ENCODE measurements at places on chromosomes 7 and 10. TPM values are rescaled to one million over a fixed set of nuclear protein-coding genes. Genes with fewer than 3 reads are reported as not detected.

HOXA2 gene
- polyA plus RNA-seq: 17.7 TPM

MDFIC gene
- polyA plus RNA-seq: 16.9 TPM

DNA sequence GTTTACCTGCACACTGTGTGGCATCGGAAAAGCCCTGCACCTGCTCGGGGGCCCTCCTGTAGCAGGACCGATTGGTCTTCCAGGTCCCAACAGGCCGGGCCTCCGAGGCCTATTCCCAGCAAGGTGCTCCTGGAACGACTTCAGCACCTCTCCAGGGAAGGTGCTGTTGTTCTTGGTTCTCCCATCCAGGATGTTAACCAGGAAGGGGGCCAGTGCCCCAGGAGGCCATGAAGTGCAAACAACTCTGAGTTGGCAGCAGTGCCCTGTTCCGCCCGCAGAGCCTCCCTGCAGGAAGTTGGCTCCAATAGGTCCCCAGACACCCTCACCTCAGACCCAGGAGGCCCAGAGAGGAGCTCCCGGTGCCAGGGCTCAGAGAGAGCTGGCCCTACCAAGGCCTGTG is 64.0 kb upstream of the DUSP5 start:
- DNase-seq: no peak

GRCh38 chr7:134669845-134670373 is 23.3 kb downstream of the BPGM start:
- no peak for DNase-seq

DNA sequence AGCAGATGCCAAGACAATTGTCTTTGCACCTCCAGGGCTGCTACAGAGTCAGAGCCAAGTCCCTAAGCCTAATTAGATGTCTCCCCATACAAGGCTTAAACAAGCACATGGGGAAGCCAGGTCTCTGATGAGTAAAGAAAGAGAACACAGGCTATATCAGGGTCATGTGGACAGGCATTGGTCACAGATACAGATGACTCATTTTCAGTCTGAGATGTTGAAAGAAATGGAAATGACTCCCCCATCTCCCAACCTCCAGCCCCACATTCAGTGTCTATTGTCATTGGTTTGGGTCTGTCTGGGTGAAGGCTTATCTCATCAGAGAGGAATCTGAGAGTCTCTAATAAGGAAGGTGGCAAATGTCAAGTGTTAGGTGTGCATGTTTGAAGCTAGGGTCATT is 290.1 kb upstream of the KIAA1217 start:
- DNase-seq: no peak

DNA sequence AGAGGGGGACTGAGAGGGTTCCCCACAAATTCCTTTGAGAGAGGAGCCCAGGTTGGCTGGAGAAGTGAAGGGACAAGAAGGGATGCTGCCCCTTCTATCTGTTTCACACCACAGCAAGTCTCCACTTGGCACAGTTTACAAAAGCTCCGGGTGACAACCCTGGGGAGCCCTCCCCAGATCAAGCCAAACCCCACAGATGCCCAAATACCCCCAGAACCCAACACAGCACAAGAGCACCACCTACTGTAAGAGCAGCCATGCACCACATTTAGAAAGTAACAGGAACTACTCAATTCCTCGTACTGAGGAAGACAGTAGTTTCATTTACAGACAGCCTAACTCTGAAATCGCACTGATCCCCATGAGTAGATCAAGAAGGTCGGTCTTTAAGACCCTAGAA is 67.8 kb upstream of the ATP6V0A4 start:
- no peak for DNase-seq

- DNase-seq: no peak
Observed at GRCh38 chr7:38052786-38053185, 125.3 kb upstream of the STARD3NL start.
